ENCODE measurements at places on chromosomes 4 and X. TPM values are rescaled to one million over a fixed set of nuclear protein-coding genes. Genes with fewer than 3 reads are reported as not detected.

MGARP gene
- total RNA-seq = 0.08 TPM

FATE1 gene
- not detected for total RNA-seq

PLXNA3 gene
- 34.7 TPM for total RNA-seq

DNA sequence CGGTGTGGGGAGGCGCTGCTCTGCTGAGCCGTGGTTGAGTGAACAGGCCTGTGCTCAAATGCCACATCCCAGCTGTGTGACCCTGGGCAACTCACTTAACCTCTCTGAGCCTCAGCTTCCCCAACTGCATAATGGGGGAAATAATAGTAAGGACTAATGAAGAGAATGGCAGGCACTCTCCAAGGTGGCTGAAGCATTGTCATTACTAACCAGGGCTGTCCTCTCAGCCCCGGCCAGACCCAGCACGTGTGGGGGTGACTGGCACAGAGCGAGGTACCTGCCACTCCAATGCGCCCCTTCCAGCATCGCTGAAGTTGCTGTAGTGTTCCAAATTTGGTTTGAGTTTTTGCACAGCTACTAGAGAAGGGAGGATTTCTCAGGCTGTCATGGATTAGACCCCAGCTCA, 80.0 kb downstream of the ABLIM2 start:
- DNase-seq = no peak

DNA sequence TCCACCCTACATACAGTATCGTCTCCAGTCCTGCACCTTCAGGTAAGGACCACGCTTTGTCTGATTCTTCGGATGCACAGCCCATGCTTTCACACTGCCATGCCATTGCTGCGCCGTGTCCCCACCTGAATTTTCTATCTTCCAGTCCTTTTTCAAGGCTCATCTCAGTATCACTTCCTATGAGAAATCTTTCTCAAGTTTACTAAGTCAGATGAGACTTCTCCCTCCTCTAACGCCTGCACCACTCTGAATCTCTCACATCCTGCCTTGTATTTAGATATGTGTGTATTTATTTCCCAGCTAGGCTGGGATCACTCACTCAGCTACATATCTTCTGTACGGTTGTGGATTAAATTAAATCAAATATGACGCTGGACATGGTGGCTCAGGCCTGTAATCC, 116.8 kb downstream of the SMIM20 start:
- no peak for DNase-seq
